ENCODE measurements at places on chromosomes 3 and 15.

DNA sequence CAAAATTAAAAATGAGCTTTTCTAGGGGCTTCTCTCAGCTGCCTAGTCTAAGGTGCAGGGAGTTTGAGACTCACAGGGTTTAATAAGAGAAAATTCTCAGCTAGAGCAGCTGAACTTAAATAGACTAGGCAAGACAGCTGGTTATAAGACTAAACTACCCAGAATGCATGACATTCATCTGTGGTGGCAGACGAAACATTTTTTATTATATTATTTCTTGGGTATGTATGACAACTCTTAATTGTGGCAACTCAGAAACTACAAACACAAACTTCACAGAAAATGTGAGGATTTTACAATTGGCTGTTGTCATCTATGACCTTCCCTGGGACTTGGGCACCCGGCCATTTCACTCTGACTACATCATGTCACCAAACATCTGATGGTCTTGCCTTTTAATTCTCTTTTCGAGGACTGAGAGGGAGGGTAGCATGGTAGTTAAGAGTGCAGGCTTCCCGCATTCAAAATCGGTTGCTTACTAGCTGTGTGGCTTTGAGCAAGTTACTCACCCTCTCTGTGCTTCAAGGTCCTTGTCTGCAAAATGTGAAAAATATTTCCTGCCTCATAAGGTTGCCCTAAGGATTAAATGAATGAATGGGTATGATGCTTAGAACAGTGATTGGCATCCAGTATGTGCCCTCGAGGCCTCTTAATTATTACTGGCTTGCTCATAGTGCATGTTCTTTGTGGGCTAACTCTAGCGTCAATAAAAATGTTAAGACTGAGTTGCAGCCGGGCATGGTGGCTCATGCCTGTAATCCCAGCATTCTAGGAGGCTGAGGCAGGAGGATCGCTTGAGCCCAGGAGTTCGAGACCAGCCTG lies 984 bp downstream of the CCR5 start:
- DNase-seq, result no peak

- no peak for DNase-seq
These were observed 193.5 kb downstream of the ULK4 start for GRCh38 chr3:41768363-41768762.

- no peak for DNase-seq
These were observed 815 bp upstream of the ZNF280D start for GRCh38 chr15:56734013-56734635.

- no peak for DNase-seq
These were observed 31.3 kb downstream of the LDHAL6B start for GRCh38 chr15:59237924-59238331.

DNA sequence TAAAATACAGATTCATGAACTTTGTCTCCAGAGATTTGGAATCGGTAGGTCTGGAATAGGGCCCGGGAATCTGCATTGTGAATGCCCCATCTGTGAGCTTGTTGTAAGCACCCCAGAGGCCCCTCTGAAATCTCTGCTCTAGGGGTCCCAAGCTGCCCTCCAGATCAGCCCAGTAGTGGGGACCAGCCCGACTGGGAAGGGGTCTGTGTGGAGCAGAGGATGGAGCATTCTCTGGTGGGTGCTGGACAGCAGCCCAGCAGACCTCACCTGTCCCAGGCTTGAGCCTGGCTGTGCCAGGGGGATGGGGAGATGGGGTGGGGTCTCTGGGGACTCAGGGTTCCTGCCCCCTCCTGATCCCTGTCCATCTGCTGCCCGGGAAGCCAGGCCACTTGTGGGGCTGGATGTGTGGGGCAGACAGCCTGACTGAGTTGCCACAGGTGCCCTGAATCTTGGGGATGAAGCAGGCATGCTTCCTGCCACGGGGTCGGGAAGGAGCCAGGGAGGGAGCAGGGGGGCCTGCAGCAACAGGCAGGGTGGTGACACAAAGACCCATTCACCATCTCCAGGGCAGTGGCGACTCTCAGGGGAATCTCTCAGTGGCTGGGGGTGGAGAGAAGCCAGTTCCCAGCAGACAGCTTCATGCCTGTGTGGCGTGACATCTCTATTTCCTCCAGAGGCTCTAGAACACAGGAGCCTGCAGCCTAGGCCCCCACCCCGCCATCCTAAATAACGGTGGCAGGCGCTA lies 99.3 kb downstream of the WNT7A start:
- no peak for DNase-seq

GRCh38 chr3:31534065-31534425 lies 1.3 kb downstream of the STT3B start:
- DNase-seq, result no peak

DNA sequence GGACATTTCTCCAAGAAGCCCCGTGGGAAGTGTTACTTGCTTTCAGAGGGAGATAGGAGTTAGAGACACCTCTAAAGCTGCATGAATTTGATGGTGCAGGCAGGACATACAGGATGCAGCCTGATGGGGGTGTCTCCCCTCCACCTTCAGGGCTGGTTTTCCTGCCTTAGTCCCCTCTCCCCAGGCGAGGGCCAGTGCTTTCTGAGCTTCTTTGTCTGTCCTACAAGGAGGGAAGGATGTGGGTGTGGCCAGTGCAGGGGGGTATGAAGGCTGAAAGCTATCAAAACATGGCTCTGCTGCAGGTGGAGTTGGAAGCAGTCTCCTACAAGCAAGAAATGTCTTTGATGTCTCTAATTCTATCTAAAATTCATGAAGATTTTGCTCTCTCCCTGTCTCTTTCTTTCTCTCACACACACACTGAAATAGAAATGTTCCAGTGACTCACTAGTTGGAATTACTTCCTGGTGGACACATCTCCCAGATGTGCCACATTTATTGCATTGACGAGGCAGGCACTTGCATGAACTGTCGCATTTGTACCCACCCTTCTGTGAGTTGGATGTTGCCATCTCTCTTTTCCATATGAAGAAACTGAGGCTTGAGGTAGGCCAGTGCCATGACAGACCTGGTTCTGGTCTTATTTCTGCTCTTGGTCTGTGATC lies 13.9 kb upstream of the PODXL2 start:
- DNase-seq, result no peak

- no peak for DNase-seq
These were observed 557.9 kb downstream of the FGF12 start for GRCh38 chr3:192169332-192169915.

DNA sequence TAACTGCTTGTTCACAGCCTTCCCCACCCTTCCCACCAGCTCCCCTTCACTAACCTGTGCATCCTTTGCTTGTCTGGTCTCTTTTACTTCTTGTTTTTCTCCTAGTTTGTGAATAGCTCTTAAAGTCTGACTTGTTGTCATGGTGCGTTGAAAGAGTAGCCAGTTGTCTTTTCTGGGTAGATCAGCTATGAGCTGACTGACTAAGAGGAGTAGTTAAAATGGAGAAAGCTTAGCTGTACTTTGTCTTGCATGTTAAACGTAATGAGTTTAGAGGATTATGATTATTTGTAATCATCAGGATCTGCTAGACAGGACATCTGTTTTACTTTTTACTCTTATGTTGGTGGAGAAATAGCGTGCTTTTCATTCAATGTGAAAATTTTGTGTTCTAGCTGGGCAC lies 35.9 kb downstream of the ATP2C1 start:
- DNase-seq, result no peak

DNA sequence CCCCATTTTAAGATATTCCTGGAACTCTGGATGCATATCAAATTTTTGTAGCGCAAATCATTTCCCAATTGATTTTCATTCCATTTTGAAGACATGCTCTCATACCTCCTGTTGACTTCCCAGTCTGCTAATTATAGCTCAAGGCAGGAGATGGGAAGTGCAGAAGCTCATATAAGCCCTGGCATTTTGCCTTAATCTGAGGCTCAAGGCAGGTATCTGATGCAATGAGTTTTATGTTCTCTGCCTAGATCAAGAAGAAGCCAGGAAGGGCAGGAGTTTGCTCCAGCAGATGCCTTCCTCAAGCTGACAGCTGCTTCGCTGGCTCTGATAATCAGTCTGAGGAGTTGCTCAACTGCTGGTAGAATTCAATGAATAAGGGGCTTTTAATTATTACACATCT lies 65.6 kb upstream of the NEDD4 start:
- DNase-seq, result no peak

GRCh38 chr3:136928240-136928639 lies 29.5 kb upstream of the IL20RB start:
- DNase-seq, result no peak

DNA sequence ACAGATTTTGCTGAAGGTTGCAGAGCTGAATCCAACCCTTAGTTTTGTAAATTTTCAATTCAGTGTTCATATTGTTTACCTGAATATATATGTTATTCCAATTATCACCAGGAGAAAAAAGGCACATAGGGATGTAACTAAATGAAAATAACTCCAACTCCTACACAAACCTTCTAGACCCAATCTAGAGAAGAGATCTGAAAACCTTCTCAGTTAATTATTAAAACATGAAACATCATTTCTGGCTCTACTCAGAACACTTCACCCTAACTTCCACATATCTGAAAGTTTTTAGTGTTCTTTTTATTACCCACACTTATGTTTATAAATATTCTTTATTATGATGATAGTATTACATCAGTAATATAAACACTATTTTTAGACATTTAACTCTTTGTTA lies 76.6 kb downstream of the LRRFIP2 start:
- DNase-seq, result no peak

GRCh38 chr3:97417-98258 lies 98.9 kb upstream of the CHL1 start:
- DNase-seq, result no peak

DNA sequence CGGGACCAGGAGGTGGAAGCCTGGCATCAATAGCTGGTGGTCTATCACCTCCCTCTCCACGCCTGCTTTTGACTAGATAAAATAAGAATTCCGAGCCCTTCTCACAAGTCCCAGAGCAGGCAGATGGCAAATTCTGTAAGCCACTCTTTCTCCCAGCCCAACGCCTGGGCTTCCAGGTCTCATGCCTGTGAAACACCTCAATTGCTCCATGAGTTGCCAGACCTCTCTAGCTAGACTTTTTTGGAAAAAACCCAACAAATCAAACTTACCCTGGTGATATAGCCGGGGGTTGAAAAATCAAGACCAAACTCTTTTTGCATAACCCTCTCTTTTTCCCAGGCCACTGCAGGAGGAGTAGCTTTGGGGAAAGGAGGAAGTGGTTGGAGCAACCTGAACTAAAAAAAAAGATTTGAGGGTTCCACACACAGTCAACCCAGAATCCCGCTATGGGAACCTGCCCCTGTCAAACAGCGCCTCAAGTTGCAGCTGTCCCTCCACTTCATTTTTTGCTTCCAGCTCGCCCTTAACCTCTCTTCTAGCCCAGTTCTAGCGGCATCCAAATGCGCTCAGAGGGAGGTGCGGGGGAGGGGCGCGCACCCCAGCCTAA lies 7.0 kb downstream of the BHLHE40 start:
- no peak for DNase-seq

DNA sequence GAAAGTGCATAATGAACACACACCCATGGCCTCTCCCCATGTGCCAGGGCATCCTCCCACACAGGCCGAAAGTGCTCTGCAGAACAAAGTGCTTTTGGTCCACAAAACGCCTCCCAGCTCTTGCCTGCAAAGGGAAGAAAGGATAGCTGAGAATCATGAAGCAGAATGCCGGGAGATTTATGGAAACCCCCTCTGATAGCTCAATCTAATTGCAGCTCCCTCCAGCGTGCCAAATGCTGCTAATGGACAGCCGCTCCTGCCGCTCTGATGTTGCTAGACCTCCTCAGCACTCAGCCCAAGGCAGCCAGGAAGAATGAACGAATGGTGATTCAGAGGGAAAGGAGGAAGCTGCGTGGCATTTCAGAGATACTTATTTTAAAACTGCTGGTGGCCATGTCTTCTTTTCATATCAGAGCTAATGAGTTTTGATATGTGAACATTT lies 145.3 kb downstream of the TJP1 start:
- no peak for DNase-seq

DNA sequence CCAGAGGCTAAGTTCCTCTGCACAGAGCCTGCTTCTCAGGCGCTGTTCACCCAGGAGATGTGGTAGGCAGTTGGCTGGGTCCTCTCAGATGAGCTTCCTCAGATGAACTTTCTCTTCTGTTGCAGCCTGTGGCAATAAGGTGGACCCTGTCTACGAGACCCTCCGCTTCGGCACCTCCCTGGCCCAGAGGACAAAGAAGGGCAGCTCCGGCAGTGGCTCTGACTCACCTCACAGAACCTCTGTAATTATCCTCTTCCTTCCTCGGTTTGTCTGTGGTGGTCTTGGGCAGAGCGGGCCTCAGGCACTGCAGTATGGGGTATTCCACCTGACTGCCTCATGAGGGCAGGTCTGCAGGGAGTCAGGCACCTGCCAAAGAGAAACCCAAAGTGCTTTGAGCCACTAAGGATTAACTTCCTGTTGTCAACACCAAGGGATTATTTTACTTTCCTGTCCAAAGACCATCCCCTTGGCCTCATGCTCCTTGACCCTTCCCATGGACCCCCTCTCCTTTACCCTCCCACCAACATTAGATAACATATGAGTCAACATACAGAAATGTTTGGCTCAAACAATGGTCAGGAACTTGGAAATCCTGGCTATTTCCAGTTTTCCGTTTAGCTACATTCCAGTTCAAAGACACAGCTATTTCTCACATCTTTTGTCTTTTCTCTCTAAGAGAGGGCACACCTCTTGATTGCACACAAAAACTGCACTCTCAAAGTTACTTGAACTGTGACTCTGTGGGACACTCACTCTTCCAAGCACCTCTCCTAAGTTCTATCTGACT lies 105.9 kb downstream of the STAC start:
- no peak for DNase-seq

DNA sequence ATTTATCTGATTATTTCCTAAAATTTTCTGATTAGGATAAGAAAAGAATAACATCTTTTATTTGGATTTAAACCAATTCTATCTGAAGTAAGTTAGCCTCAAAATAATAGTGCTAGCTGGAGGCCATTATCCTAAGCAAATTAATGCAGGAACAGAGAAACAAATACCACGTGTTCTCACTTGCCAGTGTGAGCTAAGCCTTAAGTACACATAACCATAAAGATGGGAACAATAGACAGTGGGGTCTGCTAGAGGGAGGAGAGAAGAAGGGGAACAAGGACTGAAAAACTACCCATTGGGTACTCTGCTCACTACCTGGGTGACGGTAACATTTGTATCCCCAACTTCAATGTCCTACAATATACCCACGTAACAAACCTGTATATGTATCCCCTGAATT lies 31.3 kb upstream of the LYSMD4 start:
- DNase-seq, result no peak

GRCh38 chr3:192795021-192795420 lies 67.7 kb upstream of the FGF12 start:
- DNase-seq, result no peak

GRCh38 chr3:178056868-178057267 lies 479.4 kb upstream of the KCNMB2 start:
- DNase-seq, result no peak

GRCh38 chr3:185583925-185584324 lies 2.2 kb upstream of the SENP2 start:
- no peak for DNase-seq

- DNase-seq, result no peak
These were observed 42.5 kb upstream of the PIK3CB start for GRCh38 chr3:138877226-138877625.

- DNase-seq, result no peak
These were observed 16.4 kb downstream of the FAM107A start for GRCh38 chr3:58560771-58561311.

GRCh38 chr3:151660885-151661284 lies 72.8 kb upstream of the AADACL2 start:
- no peak for DNase-seq

- DNase-seq, result no peak
These were observed 76.8 kb downstream of the TAMM41 start for GRCh38 chr3:11769704-11770476.
